Activated CD4-positive, CD25-positive, alpha-beta regulatory T cell (primary cell): ENCODE measurements at places on chromosomes 7 and 10.

GRCh38 chr7:80181411-80181810 is 46.8 kb downstream of the GNAI1 start:
- DNase-seq = no peak

- no peak for DNase-seq
Measured at GRCh38 chr7:96284835-96285234, 37.1 kb downstream of the SLC25A13 start.

DNA sequence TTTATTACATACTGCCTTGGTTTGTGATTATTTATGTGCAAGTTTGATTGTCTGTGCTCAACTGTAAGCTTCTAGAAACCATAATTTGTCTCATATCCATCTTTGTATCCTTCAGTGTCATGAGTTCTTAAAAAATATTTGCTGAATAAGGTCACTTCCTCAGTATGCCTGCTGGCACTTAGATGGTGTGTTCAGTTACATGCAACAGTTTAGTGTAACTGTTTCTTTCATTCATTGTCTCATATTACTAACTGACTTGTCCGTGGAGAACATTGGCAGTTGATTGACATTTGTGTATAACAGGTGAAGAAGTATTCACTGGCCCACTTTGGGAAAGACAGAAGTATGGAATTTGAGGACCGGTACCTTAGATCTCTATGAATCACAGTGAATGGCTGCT is 236.9 kb downstream of the PRKG1 start:
- no peak for DNase-seq

DNA sequence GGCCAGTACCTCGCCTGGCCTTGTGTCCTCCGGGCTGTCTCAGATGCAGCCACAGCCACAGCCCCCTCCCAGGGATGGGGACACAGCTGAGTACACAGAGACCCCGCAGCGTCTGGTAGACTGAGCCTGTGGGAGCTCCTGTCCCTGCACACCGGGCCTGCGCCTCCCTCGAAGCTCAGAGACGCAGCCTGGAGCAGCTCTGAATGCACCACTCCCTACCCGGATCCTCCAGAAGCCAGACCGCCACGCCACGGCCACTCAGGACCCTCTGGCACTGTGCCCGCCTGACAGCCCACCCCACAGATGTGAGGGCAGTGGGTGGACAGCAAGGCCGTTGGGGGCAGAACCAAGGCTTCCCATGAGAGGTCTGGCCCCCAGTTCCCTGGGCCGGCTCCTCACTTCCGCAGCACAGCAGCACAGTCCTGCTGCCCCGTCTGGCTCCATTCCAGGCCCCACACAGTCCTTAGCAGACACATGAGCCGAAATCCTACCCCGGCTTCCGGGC is 40.8 kb downstream of the PAPOLB start:
- DNase-seq = no peak

GRCh38 chr7:44313016-44313415 is 12.4 kb downstream of the CAMK2B start:
- DNase-seq = no peak

DNA sequence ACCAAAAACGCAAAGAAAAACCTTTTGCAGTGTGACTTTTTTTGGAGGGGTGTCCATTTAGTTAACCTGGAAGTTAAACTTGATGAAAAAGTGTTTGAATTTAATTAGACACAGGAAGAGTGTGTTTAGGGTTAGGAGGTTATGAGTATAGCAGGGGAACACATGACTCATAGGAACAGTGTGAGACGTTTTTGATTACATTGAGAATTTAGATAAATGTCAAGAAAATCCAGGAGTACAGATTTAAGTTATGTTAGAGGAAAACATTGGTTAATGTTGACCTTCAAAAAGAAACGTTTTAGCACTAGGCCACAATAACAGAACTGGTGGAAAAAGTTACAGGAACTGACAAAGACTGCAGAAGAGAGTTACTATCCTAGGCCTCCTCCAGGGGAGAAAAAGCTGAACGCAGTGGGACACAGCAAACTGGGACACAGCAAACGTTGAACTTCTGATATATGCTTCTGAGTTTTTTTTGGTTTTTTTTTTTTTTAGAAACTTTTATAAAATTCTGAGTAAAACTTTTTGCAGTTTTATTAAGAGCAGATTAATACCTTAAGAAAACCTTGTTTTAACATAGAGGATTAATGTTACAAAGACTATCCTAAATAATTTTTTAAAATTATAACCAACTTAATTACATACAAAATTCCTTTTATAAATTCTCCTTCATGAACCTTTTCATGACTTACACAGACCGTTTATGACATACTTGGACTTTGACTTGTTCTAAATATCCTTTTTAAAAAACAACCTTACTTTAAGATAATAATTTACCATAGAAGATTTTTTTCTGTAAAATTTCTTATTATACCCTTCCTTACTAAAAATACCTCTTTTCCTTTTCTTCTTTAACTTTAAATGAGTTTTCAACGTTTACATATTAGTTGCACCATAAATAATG is 22.2 kb downstream of the LANCL2 start:
- DNase-seq = no peak

GRCh38 chr7:111098926-111099250 is 8.0 kb downstream of the LRRN3 start:
- no peak for DNase-seq

GRCh38 chr7:104174798-104175197 is 33.0 kb downstream of the ORC5 start:
- DNase-seq = no peak

DNA sequence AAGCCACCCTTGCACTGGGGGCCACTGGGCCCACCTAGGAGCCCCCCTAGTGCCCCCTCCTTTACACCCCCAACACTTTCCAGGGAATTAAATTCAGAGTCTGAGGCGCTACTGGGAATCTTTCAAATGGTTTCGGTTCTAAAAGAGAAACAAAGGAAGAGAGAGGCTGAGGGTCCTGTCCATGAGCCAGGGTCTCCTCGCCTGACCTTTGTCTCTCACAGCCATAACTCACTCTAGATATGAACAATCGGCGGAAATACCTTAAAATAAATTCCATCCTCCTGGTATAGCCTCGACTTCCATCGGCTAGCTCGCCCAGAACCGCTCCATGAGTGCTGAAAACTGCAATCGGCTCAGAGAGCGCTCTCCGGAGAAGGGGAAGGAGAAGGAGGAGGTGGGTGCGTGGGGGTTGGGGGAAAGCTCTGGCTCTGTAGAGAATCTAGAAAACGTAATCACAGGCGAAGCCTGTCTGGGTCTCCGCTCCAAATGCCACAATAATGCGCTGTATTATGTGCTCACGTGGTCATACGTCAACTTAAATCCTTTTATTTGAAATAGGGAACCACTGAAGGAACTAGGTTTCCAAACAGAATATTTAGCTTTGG is 12.6 kb downstream of the HOXA4 start:
- DNase-seq = no peak

DNA sequence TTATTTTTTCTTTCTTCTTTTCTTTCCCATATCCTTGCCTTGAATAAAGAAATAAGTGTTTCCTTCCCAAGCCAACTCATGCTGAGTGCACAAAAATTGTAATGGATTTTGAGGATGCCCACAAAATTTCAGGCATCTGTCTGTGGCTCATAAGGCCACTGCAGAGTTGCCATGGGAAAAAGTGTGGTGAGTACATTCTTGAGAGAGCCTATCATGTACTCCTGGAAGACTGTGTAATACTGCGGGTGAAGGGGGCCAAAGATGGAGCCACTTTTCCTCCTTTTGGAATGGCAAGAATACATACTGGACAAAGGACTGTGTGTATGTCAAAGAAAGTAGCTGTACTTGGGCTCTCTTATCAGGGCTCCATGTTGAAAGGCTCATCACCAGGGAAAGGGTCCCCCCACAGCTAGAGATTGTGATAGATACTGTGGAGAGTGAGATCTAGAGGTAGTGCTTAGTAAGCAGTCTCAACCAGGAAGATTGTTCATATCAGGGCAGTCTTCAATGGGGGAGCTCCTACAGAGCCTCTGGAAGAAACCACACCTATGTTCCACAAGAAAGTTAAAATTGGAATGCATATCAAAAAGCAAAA is 341.6 kb upstream of the KCND2 start:
- no peak for DNase-seq

DNA sequence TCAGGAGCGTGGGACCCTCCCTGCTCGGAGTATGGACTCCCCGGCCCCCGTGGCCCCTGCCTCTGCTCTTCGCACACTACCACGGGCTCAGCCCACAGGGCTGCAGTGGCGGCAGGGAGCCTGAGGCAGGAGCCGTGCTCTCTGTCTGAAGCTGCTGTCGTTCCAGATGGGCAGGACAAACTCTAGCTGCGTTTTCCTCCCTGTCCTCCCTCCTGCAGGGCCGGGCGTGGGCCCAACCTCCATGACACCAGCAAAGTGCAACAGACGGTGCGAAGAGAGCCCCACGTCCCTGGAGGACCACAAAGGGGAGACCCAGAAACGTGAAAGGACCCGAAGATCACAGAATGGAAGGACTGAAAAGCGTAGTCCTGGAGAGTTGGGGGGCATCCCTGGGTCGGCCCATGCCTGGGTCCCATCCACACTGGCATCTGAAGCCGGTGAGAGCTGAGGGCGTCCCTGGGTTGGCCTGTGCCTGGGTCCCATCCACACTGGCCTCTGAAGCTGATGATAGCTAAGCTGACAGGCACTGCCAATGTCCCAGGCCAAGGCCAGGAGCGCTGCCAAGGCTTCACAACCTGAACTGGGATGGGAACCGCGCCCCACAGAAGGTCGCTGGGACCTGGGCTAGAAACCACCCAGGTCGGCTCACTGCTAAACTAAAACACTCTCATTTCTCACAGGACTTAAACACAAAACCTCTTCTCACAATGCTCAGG is 267.0 kb downstream of the MAD1L1 start:
- no peak for DNase-seq

- no peak for DNase-seq
Measured at GRCh38 chr7:113087071-113087998, 708 bp upstream of the GPR85 start.

DNA sequence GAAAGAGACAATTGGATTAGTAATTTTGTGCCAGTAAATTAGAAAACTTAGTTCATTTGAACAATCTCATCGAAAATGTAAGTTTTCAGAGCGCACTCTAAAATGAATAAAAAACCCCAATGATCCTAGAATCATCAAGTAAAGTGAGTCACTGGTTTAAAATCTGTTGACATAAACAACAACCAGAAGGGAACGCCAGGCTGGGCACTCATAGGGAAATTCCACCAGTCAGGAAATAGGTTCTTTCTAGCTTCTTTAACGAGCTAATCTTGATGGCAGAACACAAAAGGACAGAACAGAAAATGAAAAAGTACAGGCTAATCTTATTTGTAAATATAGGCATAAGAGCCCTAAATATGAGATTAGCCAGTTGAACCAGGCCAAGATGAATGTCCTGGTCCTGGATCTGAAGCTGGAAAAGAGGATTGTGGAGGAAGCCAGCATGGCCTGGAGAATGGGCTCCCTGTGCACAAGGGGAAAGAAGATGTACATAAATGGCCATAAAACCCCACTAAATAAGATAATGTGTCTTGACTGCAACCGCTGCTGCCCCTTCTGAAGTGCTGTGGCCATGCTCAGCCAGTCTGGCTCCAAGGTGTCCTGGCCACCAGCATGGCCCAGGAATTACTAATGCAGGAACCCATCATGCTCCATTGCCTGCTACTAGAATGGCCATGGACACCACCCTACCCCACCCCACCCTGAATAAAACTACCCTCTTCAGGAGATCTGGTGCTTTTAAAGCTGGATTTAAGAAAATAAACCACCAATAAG is 114.0 kb downstream of the WDFY4 start:
- DNase-seq = no peak

- no peak for DNase-seq
Measured at GRCh38 chr7:122951006-122951405, 44.5 kb downstream of the TAS2R16 start.

- DNase-seq = no peak
Measured at GRCh38 chr7:4470246-4470645, 211.8 kb upstream of the FOXK1 start.

DNA sequence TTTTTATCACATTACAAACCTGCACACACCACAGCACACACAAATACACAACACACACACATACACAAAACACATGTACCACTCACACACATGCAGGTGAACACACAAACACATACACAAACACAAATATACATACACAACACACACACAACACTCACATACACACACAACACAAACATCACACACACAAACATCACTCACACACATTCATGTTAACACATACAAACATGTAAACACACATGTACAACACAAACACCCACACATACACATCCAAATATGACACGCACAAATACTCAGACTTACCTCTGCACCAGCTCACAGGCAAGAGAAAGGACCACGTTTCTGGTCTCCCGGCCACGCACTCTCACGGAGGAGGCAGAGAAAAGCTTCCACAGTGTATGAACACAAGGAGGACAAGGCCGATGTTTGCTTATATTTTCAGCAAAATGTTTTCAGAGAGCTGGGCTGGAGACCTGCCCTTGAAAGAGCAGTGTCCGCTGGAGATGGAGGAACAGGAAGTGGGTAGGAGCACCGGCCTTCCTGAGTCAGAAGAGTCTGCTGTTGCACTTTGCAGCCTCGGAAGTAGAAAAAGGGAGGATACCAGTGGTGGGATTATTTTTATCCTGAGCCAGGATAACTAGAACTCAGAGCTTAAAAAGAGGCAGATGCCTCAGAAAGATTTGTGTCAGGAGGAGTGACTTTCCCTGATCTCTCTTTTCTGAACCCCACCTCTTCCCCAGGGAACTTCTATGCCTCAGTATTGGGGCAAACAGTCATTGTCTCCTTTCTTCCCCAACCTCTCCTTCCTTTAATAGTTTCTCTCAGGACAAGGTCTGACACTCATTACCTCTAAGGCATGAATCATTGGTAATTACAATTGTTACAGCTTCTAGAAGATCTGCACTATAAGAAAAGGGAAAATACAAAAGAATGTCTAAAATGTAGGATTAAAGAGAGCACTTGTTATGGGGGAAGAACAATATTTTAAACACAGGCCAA is at the start of gene GIMAP6:
TSS of gene GIMAP6 (minus strand) at position 520 of the 999 bp plus-strand sequence. CDS start 2,243 bp downstream, outside the sequence.
- DNase-seq = no peak
